ENCODE measurements at places on chromosomes 1 and 21.
A peak's percentile ranks its signal among the peaks of the same experiment; 100 is the strongest.

DNA sequence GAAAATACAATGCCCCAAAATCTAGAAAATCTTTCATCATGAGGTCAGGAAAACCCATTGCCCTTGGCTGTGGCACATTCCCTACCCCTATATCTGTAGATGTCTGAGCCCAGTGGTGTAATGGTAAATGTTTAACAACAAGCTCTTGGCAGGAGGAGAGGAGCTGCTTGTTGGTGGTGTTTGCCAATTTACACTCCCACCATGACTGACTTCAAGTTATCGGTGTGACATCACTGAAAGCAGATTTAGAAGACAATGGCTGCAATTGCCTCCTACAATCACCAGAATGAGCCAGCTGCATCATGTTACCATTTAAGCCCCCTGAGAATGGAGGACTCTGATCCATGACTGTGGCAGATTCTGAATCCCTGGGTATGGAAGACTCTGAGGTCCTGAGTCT, 70.9 kb downstream of the SDC3 start:
- DNase-seq: no peak

DNA sequence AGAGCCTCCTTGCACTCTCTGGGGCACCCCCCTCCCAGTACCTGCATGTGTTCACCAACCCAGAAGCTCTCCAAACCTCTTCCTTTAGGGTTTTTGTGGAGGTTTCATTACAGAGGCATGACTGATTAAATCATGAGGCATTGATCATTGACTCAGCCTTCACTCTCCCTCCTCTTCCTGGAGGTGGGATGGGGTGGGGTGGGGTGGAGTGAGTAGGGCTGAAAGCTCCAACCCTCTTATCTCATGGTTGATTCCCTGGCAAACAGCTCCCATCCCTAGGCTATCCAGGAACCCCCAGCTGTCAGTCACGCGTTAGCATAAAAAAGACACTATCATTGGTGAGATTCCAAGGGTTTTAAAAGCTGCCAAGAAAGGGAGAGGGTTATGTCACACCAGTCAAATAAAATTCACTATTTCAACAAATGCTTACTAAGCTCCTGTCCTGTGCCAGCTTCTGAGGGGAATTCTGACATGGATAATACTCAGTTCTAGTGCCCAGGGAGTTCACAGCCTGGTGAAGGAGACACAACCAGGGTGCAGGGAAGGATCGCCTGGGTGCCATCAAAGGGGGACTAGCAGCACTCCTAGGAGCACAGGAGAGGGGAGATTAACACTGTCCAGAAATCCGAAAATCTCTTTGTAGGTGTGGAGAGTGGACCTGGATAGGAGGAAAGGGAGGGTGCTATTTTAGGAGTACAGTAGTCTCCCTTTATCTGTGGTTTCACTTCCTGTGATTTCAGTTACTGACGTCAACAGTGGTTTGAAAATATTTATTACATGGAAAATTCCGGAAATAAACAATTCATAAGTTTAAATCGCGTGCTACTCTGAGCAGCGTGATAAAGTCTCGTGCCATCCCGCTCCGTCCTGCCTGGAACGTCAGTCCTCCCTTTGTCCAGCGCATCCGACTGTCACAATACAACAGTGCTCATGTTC, 6.8 kb upstream of the IL24 start:
- DNase-seq: no peak

DNA sequence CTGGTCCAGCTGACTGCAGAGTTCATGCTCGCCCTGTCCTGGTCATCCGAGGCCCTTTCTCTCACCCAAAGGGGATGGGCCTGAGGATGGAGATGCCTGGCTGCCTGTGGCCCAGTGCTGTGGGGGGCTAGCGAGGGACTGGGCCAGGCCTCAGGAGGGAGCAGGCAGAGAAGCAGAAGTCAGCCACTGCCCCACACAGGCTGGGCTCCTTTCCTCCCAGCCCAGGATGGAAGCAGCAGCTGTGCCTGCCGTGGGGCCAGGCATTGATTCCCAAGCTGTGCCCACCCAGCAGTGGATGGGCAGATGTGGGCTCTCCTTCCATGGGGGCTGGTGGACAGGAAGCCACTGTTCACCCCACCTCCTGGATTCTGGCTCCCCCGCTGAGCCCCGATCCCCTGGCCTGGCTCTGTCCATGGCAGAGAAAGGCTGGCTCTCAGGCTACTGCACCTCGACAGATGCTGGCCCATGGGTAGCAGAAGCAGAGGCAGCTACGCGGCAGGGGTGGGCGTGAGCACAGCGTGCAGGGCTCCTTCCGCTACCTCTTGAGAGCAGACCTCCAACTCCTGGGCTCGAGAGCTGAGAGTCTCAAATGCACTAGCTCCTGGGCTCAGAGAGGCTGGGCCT, 24.6 kb downstream of the RUNX3 start:
- no peak for DNase-seq

GRCh38 chr1:214553142-214553710, 1.8 kb upstream of the PTPN14 start:
- no peak for DNase-seq

- no peak for DNase-seq
These were observed 22.2 kb downstream of the SLC9C2 start for GRCh38 chr1:173580658-173581057.

DNA sequence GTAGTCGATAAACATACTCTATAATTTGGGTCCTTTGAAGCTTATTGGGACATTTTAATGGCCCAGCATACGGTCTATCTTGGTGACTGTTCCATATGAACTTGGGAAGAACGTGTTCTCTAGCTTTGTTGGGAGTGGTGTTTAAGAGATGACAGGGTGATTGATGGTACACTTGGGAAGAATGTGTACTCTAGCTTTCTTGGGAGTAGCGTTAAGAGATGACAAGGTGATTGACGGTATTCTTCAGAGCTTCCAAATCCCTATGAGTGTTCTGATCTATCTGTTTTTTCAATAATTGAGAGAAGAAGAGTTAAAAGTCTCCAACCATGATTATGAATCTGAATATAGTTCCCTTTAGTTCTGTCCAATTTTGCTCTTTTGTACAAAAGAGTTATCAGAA, 9.4 kb downstream of the NPHP4 start:
- no peak for DNase-seq

DNA sequence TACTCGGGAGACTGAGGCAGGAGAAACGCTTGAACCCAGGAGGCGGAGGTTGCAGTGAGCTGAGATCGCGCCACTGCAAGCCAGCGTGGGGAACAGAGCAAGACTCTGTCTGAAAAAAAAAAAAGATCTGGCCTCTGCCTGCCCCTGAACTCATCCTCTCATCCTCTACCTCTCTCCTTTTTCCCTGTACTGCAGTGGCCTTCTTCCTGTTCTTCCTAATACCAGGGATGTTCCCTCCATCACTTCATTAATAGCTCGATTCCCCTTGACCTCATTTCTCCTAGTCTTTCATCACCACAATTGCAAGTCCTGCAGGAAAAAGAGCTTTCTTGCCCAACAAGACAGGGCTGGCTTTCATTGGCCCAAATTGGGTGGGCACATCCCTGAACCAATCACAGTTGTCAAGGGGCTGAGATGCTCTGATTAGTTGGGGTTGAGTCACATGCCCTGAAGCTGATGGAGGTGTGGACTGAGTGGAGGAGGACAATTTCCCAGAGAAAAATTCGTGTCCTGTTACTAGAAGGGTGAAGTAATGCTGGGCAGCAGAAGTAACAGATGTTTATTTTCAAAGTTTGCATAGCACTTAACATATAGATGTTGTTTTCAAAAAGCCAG, 86.8 kb upstream of the PUM1 start:
- peak; percentile 52 for DNase-seq

- DNase-seq: no peak
These were observed 44.0 kb downstream of the JAK1 start for GRCh38 chr1:64922336-64922735.

DNA sequence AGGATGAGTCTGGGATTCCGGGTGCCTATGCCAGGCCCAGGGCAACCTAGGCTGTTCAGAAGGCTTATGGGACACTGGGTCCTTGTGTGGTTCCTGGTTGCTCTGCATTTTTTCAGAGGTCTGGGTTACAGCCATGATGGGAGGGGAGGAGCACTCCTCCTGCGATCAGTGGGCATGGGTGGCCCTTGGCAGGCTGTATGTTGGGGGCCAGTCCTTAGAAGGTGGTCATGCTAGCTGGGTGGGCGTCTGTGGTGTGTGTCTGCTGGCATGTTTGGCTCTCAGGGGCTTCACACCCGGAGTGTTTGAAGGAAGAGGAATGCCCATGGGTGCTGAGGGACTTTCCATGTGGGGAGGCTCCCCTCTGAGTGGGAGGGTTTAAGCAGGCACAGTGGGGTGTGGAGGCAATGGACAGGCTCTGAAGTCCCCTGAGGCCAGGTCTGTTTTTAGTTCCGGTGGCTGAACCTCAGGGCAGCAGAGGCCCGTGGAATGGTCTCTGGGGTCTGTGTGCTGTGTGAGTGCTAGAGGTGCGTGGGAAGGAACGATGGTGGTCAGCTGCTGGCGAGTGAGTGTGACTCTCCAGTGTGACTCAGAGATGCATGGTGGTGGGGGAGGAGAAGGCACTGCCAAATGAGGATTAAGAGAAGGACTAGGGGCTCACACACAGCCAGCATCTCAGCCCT, 25.3 kb downstream of the CACNA1E start:
- DNase-seq: no peak

GRCh38 chr21:34195335-34195734, 122.0 kb downstream of the MRPS6 start:
- no peak for DNase-seq

GRCh38 chr1:13581446-13581845, 2.2 kb upstream of the PDPN start:
- no peak for DNase-seq

GRCh38 chr1:162857850-162858249, 3.1 kb downstream of the CCDC190 start:
- DNase-seq: no peak

- peak; percentile 85 for DNase-seq
These were observed 22.6 kb downstream of the BTG2 start for GRCh38 chr1:203327684-203328457.

DNA sequence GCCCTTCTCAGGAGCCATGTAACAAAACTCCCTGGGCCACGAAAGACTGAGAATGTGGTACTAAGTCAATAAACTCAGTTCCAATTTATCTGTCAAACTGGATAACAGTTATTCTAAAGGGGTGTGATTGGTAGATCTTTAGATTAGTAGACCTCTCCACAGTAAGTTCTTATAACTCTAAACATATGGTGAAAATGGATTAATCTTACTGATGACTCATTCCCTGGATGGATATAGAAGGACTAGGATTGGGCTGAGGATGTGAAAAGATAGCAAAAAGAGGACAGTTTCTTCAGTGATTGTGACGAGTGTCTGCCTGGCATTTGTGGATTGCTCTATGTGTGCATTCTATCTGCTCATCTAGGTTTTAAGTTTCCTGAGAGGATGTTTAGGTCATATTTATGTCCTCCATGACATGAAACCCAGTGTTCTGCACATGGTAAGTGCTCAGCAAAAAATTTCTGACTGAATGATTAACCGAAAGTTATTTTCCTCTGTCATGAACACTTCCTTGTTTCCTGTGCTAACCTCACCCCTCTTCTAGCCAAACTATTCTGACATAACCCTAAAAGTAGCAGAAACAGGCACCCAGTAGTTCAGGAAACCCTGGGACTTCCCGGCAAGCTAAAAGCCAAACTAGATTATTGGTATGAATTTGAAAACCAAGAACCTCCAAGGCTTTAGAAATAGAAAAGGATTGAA, 397.5 kb upstream of the PLXNA2 start:
- no peak for DNase-seq

- no peak for DNase-seq
These were observed 27.6 kb downstream of the CD244 start for GRCh38 chr1:160834945-160835565.

DNA sequence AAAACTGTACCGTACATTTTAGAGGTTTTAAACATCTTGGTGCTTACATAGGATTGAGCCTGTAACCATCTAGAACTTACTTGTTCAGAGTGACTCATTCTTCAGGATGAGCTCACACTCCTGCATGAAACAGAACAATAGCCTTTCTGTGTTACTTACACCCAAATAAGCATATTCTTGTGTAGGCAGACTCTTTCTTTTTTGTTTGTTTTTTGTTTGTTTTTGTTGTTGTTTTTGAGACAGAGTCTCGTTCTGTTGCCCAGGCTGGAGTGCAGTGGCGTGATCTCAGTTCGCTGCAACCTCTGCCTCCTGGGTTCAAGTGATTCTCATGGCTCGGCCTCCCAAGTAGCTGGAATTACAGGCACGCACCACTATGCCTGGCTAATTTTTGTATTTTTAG, 3.8 kb upstream of the CA6 start:
- no peak for DNase-seq

GRCh38 chr1:223659711-223660110, 5.8 kb downstream of the CAPN8 start:
- DNase-seq: no peak

GRCh38 chr1:8116894-8117264, 90.8 kb upstream of the ERRFI1 start:
- DNase-seq: no peak

- no peak for DNase-seq
These were observed 28.9 kb downstream of the PLPPR5 start for GRCh38 chr1:98975810-98976209.

DNA sequence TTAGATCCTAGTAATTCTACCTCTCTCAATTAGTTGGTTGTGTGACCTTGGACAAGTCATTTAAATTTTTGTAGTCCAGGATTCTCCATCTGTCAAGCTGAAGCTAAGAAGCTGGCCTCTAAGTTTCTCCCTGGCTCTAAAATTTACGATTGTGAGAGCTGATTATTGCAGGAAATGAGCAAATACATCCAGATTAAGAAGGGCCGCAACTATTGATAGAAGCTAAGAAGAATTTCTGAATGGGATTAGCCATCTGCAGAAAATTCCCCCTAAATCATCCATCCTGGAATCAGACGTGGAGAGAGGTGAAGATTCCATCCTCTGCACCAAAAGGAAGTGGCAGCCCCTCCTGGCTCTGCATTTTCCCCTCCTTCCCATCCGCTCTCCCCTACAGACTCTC, 55.0 kb downstream of the HIVEP3 start:
- DNase-seq: no peak

GRCh38 chr1:174008269-174008668, 13.9 kb downstream of the RC3H1 start:
- DNase-seq: no peak

DNA sequence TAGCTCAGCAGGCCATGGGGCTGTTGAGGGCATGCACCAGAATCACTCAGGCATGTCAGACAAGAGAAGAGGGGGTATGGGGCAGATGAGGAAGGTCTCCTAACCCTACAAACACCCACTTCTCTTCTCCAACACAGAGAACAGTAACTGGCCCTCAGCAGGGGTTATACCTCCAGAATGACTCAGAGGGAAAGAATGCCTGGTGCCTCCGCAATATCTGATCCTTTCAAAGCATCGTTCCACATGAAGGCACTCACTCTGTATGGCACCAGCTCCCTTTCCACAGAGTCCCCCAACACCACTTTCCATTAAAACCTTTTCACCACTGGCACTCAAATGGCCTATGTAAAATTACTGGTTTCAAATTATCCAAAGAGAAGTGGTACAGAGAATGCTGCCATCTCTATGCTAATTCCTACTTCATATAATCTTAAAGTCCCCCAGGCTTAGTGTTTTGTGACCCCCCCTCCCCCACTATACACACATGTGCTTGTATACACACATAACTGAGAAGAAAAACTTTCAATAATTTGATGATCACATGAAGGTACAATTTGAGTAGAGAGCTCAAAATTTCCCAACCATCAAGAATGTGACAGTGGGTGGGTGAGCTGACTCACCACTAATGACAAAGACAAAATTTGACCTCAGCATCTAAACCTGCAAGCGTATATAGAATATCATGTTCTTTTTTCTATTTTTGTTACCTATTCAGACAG, 91.5 kb downstream of the SIPA1L2 start:
- no peak for DNase-seq

GRCh38 chr1:244450597-244451538, 841 bp downstream of the ADSS2 start:
- DNase-seq: peak; percentile 30

- DNase-seq: no peak
These were observed 122.4 kb downstream of the SIPA1L2 start for GRCh38 chr1:232507571-232507970.
